Activated CD4-positive, alpha-beta T cell treated with anti-CD3 and anti-CD28 coated beads, Interleukin-2, Interleukin-6, amounts not matched to agents 100 ng/mL and 50 ng/mL, durations not matched to agents 16 hours and 8 hours (primary cell): ENCODE measurements at places on chromosomes 13 and 19.

DNA sequence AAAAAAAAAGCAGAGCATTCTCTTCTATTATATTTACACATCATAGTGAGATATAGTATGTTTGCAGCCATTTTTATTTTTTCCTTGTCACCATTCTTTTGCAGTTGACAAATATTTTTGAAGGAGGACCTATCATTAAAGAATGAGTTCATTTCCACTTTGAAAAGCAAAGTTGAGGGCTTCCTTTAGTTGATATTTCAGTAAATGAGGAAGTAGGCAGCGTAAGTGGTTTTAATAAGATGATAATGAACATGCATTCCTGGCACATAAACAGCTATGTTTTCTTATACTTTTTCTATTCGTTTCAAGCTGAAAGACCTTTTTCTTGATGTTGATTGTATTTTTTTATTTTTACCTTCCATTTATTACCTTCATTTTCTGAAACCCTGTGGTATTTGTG lies 66.2 kb downstream of the ZMYM2 start:
- DNase-seq, result no peak

- DNase-seq, result no peak
These were observed 83.5 kb upstream of the STARD13 start for GRCh38 chr13:33369073-33369472.

DNA sequence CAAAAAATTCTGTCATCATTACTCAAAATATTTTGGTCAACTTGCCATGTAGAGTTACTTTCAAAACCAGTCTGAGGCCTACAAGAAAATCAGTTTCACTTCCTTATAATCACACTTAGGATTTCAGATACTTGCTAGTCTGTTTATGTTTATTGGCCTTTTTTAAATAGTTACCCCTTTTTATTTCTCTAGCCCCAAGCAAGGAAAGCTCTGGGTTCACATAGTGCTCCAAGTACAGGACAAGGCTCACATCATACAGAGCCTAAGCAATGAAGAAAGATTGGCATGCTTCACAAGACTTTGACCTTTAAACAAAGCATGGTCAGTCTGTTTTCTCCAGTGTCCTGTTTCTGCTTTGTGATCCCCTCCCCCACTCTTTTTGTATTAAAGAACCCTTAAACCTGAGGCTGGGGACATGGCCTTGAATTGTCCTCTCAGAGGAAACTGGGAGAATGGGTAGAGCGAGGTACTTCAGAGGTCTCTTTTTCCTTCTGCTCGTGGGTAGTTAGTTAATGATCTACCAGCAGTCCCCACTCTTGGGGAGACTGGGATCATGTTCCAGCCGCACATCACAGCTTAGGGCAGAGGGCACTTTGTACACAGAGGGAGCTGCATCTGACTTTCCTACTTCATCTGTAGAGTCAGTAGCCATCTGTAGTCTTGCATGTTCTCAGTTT lies 30.7 kb downstream of the CEACAM1 start:
- no peak for DNase-seq

- DNase-seq, result no peak
These were observed 866 bp upstream of the ZSWIM4 start for GRCh38 chr19:13794398-13794756.

DNA sequence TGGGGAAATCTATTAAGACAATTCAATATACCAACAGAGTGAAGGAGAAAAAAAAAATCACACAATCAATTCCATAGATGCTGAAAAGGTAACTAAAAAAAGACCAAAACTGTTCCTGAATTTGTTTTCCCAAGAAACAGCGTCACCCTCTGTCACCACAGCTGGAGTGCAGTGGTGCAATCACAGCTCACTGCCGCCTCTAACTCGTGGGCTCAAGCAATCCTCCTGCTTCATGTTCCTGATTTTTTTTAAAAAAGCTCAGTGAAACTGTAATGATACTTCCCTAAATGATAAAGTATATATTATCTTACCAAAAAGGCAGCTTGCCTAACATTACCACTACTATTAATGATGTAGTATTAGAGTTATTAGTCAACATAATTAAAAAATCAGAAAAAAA lies 19.6 kb upstream of the ZFP14 start:
- no peak for DNase-seq

DNA sequence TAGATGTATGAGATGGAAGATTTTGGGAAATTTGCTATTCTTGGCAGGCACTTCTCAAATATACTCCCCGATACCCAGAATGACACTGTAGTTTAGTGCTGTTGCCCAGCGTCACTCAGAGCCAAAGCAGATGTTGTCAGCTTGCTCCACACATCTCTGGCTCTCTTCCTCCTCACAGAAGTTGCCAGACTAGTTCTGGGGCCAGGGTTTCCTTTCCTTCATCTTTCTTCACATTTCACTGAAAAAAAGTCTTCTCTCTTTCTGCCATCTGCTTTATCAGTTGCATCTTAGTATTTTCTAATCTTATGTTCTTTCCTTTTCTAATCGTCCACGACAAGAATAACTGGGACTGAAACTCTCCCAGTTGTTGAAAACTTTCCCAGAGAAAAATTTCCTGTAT lies 251.4 kb downstream of the RGCC start:
- DNase-seq, result no peak

- no peak for DNase-seq
These were observed 104.1 kb downstream of the ENOX1 start for GRCh38 chr13:43682701-43683100.

DNA sequence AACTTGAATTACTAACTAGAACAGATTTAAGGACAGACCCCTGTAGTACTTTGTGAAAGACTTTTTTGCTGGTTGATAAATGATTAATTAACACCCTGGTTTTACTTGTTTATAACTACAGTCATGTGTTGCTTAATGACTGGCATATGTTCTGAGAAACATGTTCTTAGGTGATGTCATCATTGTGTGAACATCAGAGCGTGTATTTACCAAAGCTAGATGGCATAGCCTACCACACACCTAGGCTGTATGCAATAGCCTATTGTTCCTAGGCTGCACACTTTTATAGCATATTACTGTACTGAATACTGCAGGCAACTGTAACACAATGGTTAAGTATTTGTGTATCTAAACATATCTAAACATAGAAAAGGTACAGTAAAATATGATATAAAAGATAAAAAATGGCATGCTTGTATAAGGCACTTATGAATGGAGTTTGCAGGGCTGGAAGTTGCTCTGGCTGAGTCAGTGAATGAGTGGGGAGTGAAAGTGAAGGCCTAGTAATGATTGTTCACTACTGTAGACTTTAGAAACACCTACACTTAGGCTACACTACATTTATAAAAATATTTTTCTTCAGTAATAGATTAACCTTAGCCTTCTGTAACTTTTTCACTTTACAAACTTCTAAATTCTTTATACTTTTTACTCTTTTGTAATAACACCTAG lies 260.3 kb downstream of the KCNRG start:
- no peak for DNase-seq

DNA sequence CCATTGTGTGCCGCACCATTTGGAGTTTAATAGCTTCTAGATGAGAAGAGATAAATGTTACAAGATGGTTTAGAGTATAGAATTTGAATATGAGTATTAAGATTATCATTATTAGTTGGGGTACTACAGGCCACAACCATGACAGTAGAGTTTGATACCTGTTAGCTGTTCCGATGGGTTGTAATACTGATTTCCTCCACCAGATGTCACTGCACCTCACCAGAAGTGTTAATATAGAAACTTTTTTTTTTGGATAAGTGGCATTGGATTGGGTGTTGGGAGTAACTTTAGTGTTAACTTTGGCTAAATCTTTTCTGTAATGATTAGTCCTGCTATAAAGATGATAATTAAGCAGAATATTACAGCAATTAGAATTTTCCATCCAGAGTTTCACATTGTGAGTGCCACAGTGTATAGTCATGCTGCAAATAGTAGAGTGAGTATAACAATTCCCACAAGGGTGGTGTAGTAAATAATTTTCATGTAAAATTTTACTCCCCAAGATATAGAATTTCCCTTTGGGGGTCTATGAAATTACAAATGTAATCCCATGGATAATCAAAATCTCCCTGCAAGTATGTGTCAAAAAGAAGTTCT lies 56.3 kb downstream of the PSG3 start:
- DNase-seq, result peak; percentile 45

- no peak for DNase-seq
These were observed 11.8 kb downstream of the PPP1R37 start for GRCh38 chr19:45104658-45105349.

DNA sequence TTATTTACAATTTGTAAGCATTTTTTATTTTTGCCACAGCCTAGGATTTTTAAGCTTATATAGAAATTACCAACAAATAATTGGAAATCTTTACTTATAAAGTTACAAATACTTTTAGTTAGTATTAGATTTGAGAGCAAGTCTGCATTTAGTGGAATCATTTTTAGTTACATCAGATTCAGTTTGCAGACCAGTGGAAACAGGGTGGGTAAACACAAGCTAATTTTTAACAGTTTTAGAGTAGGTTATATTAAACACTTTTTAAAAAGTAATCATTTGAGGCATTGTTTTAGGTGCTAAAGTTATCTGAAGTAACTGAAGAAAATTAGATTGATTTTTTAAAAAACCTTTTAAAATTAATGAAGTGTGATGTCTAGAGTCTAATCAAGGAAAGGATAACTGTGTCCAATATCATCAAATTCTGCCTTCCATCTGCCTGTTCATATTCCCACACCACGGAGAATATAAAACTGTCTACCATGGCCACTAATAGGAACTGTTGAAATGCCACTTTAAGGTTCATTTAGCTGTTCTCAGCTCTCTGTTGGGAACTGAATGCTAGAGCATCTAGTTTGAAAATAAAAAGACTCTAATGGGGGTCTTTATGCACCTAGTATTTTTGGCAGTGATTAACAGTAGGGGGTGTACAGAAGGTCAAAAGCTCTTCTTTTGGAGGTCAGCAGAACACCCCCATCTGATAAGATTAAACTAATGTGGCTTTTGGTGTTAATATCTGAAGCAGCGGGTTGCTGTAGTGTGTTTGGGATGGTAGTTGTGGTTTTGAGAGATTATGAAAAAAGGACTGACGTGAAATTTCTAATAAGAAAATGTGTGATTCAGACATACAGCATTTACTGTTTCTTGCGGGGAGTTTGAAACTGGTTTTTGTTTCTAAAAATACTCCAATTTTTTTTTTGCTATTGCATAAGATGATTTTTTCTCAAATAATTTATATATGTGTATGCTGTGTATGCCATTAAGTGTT lies 66.5 kb downstream of the NDFIP2 start:
- peak; percentile 8 for DNase-seq

GRCh38 chr19:18435842-18436670 lies 1.9 kb downstream of the ISYNA1 start:
- no peak for DNase-seq

DNA sequence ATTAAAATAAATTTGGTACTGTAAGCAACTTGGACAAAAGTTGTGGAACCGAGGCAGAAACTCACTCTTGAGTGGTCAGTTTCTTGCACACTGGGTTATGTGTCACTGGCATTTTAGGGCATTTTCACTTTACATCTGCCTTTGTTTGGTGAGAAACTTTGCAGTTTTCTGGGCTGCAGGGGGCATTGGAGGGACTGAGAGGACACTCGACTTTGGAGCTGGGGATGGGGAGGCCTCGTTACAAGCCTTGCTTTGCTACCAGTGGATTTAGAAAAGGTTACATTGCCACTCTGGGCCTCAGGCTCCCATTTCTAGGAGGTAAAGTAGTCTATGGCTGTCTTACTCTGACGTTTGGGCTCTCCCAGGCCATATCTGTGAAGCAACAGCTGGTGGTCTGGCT lies 41.9 kb upstream of the ZNF536 start:
- DNase-seq, result no peak

GRCh38 chr13:26961890-26962615 lies 201.5 kb upstream of the GPR12 start:
- DNase-seq, result no peak

DNA sequence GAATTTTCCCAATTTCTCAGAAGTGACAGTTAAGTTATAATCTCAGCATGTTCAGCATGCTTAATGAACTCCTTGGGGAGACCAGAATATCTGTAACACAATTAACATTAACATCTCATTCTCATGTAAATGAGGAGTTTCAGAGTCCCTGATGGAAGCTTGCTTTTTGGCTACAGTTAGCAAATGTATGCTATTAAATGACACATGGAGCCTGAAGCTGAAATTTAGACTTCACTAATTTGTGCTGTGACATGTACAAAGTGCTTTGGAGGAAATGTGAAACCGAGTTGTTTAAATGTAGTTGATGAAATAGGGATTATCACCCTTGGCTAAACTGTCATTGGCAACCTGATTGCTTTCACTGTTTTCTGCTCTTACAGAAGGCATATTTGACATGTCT lies 2265.1 kb upstream of the PCDH20 start:
- DNase-seq, result no peak

GRCh38 chr13:100794575-100794974 lies 120.0 kb upstream of the TMTC4 start:
- DNase-seq, result no peak

- DNase-seq, result peak; percentile 7
These were observed 103.1 kb downstream of the TNFRSF19 start for GRCh38 chr13:23673354-23673753.

GRCh38 chr13:89688918-89689317 lies 1658.6 kb upstream of the MIR17HG start:
- no peak for DNase-seq

- no peak for DNase-seq
These were observed 56.0 kb downstream of the ARHGEF7 start for GRCh38 chr13:111171112-111171511.

DNA sequence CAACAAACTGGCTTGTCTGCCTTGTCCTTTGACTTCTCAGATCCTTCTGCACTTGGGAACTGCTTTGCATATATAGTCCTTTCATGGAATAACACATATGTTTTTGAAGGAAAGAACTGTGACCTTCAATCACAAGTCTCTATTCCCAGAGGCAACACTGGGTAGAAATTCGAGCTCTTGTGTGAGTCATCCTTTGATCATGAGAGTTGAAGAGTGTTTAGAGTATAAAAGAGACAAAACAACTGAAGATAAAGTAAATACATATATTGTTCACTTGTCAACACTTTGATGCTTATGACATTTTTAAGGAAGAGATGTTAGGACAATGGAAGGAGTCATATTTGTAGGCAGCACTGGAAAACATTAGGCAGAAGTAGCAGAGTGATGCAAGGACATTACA lies 5.2 kb upstream of the OR7A5 start:
- DNase-seq, result no peak

- no peak for DNase-seq
These were observed 93.1 kb downstream of the ING1 start for GRCh38 chr13:110806636-110807035.

DNA sequence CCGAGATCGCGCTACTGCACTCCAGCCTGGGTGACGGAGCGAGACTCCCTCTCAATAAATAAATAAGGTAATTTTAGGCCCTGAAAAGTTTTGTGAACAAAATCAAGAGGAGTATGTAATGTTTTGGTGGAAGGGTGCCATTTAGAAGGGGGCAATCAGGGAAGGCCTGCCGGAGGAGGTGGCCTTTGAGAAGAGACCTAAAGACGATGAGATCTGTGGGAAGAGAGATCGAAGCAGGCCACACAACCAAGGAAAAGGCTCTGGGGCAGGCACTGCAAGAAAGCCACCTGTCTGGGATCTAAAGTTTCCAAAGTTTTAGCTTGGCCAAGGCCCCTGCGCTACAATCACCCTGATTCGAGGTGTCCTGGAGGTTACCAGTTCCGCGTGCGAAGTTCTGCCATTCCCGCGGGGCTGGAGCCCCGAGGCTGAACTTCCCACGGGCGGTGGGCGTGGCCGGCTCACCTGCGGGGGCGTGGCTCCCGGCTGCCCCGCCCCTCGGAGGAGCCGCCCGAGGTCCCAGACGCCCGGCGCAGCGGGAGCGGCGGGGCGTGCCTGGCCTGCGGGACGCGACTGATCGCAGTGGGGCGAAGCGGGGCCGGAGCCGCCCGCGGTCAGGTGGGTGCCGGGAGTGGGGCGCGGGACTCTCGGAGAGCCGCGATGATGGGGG lies at the start of gene KLC3:
Gene KLC3 (plus strand): TSS at position 519 of the 667 bp plus-strand sequence. CDS start 4,792 bp downstream, outside the sequence.
- DNase-seq, result peak; percentile 27

GRCh38 chr13:57787058-57787791 lies 155.7 kb downstream of the PCDH17 start:
- DNase-seq, result no peak
